ENCODE measurements at places on chromosomes 3 and 15. TPM values are rescaled to one million over a fixed set of nuclear protein-coding genes. Genes with fewer than 3 reads are reported as not detected.

The LRTM1 gene
- total RNA-seq, result not detected

The ADCY5 gene
- total RNA-seq, result 58.6 TPM

The TRPM1 gene
- not detected for total RNA-seq

The GOLGA8H gene
- 2.1 TPM for total RNA-seq

The WDR93 gene
- total RNA-seq, result 2.1 TPM

The KBTBD12 gene
- 1.8 TPM for total RNA-seq

The SPG11 gene
- total RNA-seq, result 82.8 TPM

The NR2E3 gene
- not detected for total RNA-seq

The EPHA3 gene
- total RNA-seq, result 55.6 TPM

The PRR23C gene
- not detected for total RNA-seq

The SKOR1 gene
- total RNA-seq, result 0.69 TPM

The GOLGA6B gene
- not detected for total RNA-seq

All from diencephalon (tissue), 1 donor.